ENCODE measurements at places on chromosomes 1 and 21.

GRCh38 chr1:111595807-111596206, 23.8 kb upstream of the RAP1A start:
- DNase-seq: no peak

GRCh38 chr21:27476696-27477095, 509.8 kb upstream of the ADAMTS5 start:
- peak; percentile 62 for DNase-seq

DNA sequence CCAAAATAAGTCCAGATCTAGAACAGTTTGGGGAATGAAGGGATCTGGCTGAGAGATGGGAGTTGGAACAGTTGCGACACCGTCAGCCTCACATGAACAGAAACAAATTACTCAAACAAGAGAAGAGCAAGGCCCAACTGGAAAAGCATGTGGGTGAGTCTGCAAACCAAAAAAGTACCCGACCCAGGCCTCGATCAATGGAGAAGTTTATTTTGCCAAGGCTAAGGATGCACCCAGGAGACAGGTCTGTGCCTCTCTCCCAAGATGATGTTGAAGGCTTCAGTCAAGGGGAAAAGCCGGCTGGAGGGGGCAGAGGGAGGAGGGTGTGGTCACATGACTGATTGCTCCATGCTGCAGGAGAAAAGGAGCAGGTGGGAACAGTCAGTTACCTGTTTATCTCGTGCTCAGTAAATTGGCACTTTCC, 42.3 kb downstream of the KRTAP10-1 start:
- DNase-seq: no peak

DNA sequence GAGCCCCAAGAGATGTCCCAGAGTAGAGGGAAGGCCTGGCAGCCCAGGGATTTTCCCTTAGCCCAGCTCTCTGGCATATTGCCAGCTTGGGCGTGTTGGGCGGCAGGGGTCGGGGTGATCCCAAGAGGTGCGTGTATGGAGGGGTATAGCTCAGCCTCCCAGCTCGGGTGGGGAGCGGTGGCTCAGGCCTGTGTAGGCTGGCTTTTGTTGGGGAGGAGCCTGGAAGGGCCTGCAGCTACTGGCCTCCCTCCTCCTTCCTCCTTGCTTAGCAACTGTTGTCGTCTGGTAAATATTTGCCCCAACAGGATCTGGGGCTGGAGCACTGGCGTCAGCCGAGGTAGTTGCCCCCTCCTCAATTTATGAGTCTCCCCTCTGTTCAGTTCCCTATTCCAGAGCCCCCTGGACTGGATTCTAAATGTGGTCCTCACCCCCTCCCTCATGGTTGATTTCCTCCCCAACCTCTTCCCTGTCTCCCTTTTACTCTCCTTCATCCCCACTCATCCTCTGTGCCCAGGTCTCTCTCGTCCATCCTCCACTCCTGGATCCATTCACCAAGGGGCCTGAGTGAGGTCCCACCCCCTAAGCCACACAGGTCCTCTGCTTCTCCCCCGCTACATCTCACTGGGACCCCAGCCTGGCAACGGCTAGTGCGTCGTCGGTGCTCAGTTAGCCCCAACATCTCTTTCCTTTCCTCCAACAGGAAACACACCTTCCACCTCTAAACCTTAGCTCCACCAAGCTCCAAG, 10.3 kb upstream of the LMNA start:
- DNase-seq: peak; percentile 39

DNA sequence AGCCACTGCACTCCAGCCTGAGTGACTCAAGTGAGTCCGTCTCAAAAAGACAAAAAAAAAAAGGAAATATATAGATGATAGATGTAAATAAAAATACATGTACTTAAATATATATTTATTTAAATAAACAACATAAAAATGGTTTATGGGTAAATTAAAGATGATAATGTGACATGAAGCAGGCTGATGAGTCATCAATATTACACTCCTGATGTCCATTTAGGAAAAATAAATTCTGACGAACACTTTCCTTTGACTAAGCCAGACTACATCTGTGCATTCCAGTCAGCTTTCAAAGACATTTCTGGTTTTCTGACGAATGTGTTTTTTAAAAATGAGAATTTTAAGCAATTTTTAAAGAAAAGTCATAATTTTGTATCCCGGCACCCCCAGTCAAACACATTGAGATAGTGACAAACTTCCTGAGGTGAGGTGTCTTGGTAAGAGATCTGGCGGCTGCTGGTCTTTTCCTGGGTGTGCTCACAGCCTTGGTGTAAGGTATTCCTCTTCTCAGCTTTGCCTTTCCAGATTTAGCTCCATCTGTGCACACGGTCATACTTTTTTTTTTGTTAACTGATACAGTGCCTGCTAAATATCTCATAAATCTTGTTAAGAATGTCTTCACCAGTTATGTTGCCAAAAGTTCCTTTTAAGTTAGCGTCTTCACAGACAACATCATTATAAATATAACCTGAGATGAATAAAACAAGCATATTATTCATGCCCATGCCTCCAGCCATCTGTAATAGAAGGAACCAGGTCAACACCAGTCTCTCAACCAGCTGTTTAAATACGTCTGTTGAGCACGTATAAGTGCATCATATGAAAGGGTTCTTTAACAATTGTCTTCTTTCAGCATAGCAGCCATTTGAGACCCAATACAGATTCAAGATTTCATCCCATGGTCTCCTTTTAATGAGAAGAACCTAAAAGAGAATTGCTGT, 214.5 kb upstream of the PLD5 start:
- no peak for DNase-seq

- DNase-seq: no peak
Measured at GRCh38 chr1:77412820-77413530, 131.2 kb downstream of the AK5 start.

- no peak for DNase-seq
Measured at GRCh38 chr1:233435622-233436021, 108.1 kb downstream of the MAP3K21 start.

DNA sequence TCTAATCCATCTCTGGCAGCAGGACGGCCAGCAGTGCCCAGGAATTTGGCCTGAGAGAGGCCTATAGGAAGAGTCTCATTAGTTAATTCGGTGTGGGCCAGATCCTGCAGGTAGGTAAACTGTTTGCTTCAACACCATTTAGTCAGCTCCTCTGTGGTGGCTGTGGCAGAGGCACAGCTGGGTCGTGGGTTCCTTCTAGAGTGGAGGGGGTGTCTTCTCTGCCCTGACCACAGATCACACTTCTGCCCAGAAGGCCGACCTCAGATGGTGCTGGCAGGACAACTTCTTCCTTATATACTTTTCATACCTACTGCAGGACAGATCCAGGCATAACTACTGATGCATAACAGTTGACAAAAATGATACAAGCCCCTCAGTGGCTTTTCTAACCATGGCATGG, 281.4 kb downstream of the RPS6KC1 start:
- no peak for DNase-seq

GRCh38 chr1:207004931-207005830, 27.4 kb downstream of the C1orf116 start:
- DNase-seq: peak; percentile 82

GRCh38 chr1:115210302-115210711, 121.0 kb upstream of the TSPAN2 start:
- DNase-seq: peak; percentile 65

- DNase-seq: no peak
Measured at GRCh38 chr1:15958111-15958510, 17.8 kb downstream of the ZBTB17 start.

DNA sequence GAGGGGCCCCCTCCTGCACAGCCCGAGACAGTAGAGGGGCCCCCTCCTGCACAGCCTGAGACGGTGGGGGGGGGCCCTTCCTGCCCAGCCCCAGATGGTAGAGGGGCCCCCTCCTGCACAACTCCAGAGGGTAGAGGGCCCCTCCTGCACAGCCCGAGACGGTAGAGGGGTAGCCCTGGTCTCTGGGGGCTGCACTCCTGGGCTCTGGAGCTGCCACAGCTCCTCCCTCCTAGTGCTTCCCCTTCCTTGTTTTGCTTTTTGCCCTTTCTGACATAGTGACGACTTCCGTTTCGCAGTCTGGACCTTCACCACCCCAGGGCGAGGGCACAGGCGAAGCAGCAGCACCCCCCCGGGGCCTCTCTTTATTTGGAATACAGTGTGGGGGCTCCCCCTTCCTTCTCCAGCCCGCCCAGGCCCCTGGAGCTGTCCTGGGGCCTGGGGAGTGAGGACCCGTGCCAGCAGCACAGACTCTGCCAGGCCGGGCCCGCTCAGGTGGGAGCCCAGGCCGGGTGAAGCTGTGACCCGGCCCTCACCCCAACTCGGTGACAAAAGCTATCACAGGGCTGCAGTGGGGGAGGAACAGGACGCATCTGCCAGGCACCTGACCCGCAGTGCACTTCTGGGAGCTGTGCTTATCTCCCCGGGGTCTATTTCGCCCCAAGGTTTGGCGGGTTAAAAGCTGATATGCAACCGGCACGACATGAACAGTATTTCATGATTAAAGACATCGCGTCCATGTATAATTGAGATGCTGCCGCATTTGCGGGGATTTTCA, 1.1 kb upstream of the PRXL2B start:
- DNase-seq: peak; percentile 36

DNA sequence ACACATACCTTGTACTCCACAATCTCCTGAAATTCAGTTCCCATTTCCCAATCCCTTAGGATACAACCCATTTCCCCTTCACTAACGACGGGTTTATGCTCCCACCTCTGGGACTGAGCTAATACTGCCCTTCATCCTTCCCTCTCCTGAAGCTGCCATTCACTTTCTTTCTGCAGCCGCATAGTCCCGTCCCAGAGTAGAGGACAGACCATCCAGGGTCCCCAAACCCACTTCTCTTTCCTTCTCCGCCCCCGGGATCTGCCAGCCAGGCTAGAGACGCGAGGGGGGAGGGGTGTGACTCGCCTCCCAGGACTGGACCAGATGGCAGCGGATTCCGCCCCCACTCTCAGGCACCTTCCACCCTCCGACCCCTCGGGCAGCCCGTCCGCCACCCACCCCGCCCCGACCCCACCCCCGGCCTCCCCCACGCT, 679 bp downstream of the ABL2 start:
- DNase-seq: peak; percentile 15

DNA sequence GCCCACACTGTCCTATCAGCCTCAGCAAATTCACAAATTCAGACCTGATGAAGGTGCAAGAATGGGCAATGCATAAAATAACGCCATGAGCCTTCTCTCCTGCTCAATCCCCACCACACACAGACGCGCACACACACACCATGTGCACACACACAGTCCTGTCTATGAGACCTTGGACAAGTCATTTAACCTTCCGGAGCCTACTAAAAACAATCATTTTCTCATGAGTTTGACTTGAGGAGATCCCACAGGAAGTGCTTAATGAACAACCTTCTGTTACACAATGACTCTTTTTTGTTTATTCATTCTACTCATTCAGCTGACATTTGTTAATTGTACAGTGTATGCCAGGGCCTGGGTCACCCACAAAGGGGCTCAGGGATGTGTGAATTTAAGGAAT, 125.4 kb downstream of the EDEM3 start:
- peak; percentile 23 for DNase-seq

DNA sequence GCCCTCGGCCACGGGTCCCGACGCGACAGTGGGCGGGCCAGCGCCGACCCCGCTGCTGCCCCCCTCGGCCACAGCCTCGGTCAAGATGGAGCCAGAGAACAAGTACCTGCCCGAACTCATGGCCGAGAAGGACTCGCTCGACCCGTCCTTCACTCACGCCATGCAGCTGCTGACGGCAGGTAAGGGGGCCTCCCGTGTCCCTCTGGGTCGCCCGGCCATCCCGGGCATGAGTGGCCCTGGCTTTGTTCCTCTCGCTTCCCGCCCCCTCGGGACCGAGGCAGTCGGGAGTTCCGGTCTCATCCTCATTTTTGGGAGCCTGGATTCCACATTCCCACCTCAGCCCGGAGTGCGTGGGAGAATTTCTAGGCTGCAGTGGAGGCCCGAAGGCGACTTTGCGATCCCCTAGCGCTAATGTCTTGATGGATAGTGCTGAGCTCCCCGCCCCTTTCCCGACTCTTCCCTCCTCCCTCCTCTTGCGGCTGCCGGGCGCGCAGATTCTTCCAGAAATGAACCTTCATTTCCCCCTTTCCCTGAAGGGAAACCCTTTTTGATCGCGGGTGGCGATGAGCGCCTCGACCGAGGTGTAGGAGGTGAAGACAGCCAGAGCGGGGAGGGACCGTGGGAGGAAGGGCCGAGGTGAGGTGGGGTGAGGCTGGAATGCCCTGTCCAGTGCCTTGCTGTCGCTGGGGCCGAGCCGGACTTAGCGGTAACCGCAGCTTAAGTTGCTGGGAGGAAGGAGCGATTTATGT, 705 bp downstream of the KHDRBS1 start:
- DNase-seq: peak; percentile 48

- DNase-seq: peak; percentile 78
Measured at GRCh38 chr21:34544032-34544496, 32.1 kb upstream of the KCNE1 start.

- DNase-seq: no peak
Measured at GRCh38 chr1:181718034-181718433, 234.7 kb downstream of the CACNA1E start.

DNA sequence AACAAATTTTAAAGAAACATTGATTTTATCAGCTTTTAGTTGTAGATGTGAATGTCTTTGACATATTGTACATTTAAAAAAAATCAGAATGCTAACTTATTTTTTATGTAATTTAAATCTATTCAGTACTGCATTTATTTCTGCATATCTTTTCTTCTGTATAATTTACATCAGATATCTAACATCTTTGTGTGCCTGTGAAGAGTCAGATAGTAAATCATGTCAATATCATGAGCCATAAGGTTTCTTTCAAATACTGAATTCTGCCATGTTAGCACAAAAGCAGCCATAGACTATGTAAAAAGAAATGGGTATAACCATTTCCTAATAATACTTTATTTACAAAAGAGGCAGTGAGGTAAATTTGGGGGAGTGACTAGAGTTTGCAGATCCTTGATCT, 1829.2 kb downstream of the NCAM2 start:
- no peak for DNase-seq

- DNase-seq: no peak
Measured at GRCh38 chr1:58890113-58890512, 106.3 kb upstream of the JUN start.

DNA sequence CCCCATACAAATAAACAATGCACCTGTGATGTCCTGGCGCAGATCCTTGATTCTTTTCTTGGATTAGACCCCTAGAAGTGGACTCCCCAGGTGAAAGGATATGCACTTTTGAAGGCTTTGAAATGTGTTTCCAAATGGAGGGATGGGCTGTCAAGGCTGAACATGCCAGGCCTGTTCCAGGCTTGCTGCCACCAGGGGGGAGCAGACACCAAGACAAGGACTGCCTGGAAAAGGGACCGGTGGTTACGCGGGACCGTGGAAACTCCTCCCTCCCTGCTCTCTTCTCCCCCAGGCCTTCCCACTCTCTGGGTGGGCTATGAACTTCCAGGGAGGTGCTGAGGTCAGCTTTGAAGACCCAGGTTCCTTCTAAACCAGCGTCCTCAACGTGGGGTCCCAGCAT, 12.7 kb downstream of the C1QB start:
- DNase-seq: no peak

DNA sequence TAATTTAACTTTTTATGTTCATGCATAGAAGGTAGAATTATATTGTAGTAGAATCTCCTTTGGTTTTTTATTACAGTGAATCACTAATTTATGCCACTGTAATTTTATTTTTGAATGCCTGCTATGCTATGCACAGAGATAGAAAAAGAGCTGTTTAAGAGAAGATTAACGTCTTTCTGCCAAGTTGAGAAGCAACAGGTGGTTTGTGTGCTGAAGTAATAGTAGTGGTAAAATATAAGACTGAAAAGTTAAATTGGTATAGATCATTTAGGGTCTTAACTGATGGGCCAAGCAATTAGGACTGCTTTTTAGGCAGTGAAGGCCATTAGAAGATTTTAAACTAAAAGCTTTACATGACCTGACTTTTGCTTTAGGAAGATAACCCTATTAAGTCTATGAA, 115.1 kb downstream of the SYT14 start:
- no peak for DNase-seq

All from HCEC 1CT (cell line).